ENCODE measurements at places on chromosomes 2 and 18. TPM values are rescaled to one million over a fixed set of nuclear protein-coding genes. Genes with fewer than 3 reads are reported as not detected.

GRCh38 chr2:128773641-128774319 lies 455.1 kb upstream of the HS6ST1 start:
- no peak for DNase-seq
- no peaks in the 10 kb centered on the region for H3K27me3 ChIP-seq
- no peaks in the 10 kb centered on the region for H3K4me1 ChIP-seq
- no peaks in the 10 kb centered on the region for H3K36me3 ChIP-seq
- H3K27ac ChIP-seq = no peak overlapping the region
- no peak overlapping the region for H3K4me3 ChIP-seq

DNA sequence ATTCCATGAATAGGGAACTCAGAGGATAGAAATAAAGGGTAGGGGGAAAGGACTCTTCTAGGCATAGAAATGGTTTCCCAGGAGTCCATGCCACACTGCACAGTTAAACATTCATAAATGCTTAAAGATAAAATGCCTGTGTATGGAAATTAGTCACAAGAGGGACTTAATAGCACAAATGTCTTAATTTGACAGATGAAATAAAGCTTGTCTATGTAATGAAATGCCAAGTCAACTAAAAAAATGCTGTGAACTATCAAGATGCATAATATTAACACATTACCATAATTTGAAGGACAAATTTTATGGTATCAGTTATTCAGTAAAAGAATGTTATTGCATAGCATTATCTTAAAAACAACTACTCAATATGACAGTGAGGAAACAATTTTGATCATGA lies 553.2 kb upstream of the NETO1 start:
- DNase-seq = no peak
- H3K36me3 ChIP-seq = no peaks in the 10 kb centered on the region
- H3K4me1 ChIP-seq = no peaks in the 10 kb centered on the region
- H3K4me3 ChIP-seq = no peak overlapping the region
- H3K27me3 ChIP-seq = no peaks in the 10 kb centered on the region

DNA sequence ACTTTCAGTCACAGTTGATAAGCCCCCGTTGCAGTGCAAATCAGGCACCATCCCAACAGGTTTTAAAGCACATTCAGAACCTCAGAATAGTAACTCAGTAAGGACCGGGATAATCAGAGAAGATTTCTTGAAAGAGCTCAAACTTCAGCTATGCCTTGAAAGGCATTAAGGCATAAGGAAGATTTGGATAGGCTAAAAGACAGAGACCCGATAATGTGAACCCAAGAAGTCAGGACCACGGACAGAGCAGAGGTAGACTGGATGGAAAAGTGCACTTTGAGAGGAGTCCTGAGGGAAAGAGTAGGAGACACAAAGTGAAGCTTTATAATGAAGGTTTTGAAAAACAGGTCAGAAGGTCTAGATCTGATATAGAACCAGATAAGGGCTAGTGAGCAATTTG lies 36.9 kb upstream of the KLF7 start:
- no peak overlapping the region for H3K27ac ChIP-seq
- H3K4me3 ChIP-seq = no peak overlapping the region
- no peak for DNase-seq
- no peaks in the 10 kb centered on the region for H3K4me1 ChIP-seq

The FMNL2 gene
- polyA plus RNA-seq = 37.9 TPM

DNA sequence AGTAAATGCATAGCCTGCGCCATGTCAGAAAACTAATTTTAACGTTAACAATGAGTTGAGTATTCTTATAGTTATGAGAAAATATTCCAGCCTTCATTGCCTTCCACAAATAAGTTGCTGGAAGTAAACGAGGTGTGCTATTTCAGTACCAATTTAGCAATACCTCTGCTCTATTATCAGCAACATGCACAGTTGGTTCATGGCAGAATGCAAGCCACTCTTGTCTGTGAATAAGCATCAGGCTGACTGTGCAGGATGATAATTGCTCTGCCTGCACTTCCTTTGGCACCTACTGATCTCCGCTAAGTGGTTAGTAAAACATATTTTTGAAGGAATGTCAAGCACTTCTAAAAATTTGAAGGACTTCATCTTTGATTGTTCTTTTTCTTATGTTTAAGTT lies 261.9 kb upstream of the SIX3 start:
- no peak overlapping the region for H3K4me3 ChIP-seq
- no peaks in the 10 kb centered on the region for H3K27me3 ChIP-seq
- H3K36me3 ChIP-seq = no peaks in the 10 kb centered on the region
- no peak overlapping the region for H3K27ac ChIP-seq
